SJSA1 (cell line): ENCODE measurements at places on chromosomes 4 and X.

DNA sequence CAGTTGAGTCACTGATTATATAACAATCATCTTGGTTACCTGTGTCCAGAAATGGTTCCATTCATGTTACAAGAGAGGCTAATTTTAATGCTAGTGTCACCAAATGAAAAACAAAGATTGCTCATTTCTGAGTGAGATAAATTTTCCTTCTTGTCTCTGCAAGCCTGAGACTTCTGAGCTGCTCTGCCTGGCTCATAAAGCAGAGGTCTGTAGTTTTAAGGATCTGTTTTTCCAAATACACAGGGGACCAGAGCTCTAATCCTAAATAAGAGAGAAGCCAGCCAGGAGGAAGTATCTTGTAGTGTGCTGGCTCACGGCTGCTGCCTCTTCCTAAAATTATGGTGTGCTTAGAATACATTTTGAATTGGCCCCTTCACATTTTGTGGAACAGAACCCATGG is 42.6 kb downstream of the CLDN34 start:
- no peak for DNase-seq

- DNase-seq = no peak
Observed at GRCh38 chr4:57073559-57073958, 36.6 kb downstream of the IGFBP7 start.

DNA sequence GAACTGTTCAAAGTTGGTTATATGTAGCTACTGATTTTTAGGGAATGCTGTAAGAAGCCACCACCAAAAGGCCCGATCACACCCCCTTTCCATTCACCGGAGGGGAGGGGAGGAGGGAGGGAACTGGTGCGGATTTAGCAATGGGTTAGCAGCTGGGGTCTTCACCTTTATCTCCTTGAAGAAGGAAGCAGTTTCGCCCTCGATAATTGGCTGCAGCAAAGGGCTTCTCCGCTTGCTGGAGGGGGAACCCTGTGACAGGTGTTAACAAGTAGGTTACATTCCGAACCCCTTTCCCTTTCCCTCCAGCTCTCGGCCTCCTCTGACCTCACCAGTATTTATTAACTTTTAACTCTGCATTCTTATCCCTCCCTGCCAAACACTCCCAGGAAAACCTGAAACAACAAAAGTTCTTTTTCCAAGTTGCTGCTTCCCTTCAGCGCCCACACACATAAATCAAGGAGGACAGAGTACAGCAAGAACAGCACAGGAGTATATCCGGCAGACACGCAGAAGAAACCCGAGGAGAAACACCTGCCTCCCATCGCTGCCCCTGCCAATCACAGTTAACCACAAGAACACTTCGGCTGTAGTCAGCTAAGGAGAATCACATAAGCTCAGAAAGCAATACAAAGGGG is 39.8 kb upstream of the NAP1L5 start:
- no peak for DNase-seq

GRCh38 chrX:118259213-118259612 is 86.7 kb upstream of the WDR44 start:
- DNase-seq = no peak

- DNase-seq = no peak
Observed at GRCh38 chrX:65894133-65894532, 145.7 kb downstream of the VSIG4 start.

GRCh38 chr4:84814094-84814750 is 152.3 kb downstream of the WDFY3 start:
- peak; percentile 12 for DNase-seq

DNA sequence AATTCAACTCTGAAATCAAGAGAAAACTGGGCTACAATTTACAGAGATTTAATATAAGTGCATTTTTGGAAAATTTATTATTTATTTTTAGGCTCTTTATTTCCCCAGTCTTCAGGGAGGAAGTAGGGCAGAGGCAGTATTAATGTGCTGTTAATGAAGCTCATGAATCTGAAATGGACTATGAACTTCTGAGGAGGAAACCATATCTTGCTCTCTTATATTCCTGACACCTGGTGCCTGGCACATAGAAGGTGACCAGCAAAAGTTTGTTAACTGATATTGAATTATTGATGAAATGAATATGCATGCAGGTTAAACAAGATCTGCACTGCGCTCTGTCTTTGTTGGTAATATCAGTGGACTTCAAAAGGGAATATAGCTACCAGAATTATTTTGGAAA is 55.1 kb downstream of the UGT8 start:
- DNase-seq = no peak

- DNase-seq = no peak
Observed at GRCh38 chr4:139465922-139466321, 12.0 kb downstream of the RAB33B start.

DNA sequence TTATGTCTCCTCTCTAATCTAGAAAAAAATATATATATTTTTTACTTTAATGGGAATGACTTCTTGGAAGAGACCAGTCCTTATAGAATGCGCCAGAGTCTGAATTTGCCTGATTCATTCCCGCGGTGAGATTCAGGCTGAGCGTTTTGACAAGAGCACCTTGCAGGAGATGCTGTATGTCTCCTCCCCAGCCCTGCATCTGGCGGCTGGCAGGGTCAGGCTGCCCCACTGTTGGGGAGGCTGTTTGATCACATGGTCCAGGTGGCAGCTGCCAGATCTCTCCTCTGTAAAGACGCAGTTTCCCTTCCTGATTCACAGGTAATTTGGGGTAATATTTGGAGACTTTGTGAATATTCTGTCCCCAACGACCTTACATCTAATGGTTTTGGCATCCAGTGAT is 9.7 kb downstream of the PDZD4 start:
- no peak for DNase-seq

DNA sequence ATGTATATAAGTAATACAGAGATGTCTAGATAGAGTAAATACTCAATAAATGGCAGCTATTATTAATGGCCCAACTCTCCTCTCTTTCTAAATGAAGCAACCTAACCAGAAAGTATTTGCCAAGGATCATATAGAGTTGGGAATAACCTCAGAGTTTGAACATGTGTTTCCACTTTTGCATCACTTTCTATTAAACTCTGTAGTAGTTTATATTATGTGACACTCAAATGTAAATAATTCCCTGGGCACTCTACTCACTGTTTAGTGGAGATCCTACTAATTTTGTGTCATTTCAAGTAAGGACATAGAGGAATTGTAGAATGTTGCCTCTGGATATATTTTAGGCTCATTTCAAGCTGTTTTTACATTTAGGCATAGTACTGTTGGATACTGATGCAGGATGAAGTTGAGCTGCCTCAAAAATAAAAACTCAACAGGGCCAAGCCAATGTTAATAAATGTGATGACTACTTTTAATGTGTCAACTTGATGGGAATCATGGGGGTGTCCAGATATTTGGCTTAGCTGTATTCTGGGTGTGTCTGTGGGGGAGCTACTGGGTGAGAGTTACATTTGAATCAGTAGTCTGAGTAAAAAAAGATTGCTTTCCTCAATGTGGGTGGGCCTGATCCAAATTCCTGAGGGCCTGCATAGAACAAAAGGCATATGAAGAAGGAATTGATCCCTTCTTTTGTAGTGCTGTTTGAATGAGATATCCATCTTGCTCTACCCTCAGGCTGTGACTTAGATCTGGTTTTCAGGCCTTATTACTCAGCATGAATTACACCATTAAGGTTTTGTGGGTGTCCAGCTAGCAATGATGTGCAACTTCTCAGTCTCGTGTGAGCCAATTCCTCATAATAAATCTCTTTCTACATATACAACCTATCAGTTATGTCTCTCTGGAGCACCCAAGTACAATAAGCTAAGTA is 1368.2 kb downstream of the STIM2 start:
- peak; percentile 52 for DNase-seq

GRCh38 chrX:78658845-78659744 is at the start of gene RTL3:
TSS of gene RTL3 (minus strand) at chrX:78659328. CDS start at chrX:78658420, 908 bp downstream.
- peak; percentile 68 for DNase-seq

DNA sequence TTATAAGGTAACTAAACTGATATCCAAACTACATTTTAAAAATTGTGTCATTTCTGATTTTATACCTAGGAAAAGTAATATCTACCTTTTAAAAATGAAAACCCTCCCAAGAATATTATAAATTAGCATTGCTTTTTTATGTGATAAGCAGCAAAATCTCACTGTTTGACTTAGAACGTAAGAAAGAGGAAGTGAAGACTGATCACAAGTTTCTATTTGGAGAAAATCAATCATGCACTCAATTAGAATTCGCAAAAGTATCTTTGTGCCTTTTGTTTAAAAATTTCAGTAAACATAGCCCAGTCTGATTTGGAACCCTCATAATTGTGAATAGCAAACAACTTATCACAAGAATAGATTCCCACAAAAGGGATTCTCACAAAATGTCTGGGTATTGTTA is 142.7 kb downstream of the TENM3 start:
- DNase-seq = no peak

DNA sequence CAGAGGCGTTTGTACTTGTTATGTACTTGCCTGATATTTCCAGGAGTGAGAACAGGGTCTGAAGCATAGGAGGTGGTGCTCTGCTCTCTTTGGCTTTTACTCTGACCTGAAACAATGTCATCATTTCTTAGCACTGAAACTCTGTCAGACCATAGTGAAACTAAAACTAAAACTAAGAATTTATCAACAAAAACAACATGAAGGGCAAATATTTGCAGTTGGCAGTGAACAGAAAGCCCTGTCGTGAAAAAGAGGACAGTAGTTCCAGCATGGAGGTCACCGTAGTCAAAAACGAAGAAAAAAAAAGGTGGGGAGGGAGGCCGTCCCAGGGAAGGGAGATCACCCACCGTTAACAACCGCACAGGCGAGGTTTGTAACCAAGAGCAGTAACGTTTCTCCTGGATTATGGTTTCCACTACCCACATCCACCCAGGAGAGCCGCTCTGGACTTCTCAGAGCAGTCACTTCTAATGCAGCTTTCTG is 97.5 kb downstream of the ANK2 start:
- DNase-seq = no peak

GRCh38 chrX:37347420-37347819 is 1.7 kb upstream of the PRRG1 start:
- peak; percentile 47 for DNase-seq

DNA sequence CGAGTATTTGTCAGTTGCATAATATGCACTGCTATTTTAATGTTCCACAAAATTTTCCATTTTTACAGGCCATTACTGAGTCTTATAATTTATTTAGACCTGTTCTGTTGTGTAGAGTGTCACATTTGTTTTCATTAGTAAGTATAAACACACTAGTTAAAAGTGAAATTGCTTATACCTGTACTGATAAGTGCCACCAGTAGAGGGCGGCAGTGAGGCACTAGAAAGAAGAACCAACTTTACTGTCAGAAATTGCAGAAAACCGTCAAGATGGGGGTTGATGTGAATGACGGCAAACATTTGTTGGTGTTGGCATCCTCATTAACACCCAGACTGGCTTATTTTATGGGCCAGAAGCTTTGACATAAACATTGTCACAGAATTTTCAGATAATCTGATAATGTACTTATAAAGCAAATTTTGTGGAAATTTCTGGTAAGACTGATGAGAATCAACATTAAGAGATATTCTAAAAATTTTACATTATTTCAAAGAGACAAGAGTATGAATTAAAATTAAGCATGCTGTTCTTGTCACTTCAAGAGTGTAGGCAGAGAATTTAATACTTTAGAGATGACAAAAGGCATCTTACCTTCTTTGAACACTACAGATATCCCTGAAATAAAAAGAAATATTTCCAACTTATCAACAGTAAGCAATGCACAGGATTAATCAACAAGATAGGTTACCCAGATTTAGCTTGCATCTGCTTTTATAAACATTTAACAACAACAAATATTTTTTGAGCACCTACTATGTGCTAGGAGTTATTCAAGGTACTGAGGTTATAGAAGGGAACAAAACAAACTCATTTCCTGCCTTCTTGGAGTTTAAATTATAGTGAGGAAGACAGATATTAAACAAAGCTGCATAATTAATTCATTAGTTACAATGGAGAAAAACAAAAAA is 24.9 kb downstream of the ALPK1 start:
- DNase-seq = peak; percentile 55

DNA sequence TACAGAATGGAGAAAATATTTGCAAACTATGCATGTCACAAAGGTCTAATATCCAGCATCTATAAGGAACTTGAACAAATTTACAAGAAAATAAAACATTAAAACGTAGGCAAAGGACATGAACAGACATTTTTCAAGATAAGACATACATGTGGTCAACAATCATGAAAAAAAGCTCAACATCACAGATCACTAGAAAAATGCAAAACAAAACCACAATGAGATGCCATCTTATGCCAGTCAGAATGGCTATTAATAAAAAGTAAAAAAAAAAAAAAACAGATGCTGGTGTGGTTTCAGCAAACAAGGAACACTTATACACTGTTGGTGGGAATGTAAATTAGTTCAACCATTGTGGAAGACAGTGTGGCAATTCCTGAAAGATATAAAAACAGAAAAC is 75.8 kb upstream of the IL13RA2 start:
- DNase-seq = no peak

DNA sequence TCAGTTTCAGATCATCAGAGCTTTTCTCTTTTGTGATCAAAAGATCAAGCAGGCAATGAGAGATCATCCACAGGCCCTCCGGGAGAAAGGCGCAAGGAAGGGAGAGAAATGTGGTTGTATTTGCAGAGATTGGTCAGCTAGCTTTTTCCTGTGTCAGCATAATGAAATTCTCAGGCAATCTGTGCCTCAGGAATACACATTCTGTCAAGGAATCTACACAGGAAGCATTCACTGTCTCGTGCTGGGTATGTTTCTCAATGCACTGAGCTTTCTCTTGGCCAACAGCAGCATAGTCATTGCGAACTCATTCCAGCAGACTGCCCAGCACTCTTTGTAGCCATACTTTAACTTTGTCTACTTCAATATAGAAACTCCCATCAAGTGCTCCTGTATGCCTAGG is 413.7 kb downstream of the PPP3CA start:
- DNase-seq = no peak

DNA sequence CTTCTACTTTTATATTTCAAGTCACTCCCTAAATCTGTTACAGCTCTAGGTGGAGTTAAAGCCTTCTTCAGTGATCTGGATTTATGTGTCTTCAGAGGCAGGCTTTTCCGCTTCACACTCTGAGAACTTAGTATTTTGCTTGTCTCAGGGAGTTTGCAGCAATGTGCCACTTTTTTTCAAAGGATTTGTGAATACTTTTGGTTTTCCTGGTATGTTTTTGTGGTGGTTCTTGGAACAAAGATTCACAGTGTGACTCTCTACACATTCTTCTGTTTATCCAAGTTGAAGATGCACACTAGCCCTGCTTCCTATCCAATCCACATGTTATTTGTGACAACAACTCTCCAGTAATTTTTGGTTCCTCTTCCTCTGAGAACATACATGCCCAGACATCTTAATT is 1253.7 kb downstream of the TECRL start:
- DNase-seq = no peak

GRCh38 chr4:143270256-143270838 is 66.3 kb upstream of the GAB1 start:
- no peak for DNase-seq

DNA sequence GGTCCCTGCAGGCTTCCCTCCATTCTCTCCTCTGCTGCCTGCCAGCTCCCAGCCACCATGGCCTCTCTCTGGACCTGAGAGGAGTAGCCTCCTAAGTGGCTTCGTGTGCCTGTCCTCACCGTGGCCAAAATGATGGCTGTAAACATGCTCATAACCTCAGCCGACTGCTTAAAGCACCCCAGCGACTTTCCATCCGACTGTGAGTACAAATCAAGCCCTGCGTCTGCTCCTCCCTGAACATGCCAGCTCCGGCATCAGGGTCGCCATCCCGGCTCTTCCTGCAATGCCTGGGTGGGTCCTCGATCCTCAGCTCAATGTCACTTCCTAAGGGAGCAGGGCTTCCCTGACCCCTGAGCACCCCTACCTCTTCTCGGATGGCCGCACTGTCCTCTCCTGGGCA is 3.3 kb upstream of the SORCS2 start:
- no peak for DNase-seq

- no peak for DNase-seq
Observed at GRCh38 chrX:39133971-39134370, 332.7 kb downstream of the MID1IP1 start.
